CD4-positive, CD25-positive, alpha-beta regulatory T cell (primary cell): ENCODE measurements at places on chromosomes 11 and 22.
A peak's percentile ranks its signal among the peaks of the same experiment; 100 is the strongest.

- no peak for DNase-seq
Observed at GRCh38 chr22:22022947-22023534, 40.5 kb upstream of the TOP3B start.

GRCh38 chr11:73314117-73314961, 6.3 kb downstream of the ARHGEF17 start:
- DNase-seq, result no peak

DNA sequence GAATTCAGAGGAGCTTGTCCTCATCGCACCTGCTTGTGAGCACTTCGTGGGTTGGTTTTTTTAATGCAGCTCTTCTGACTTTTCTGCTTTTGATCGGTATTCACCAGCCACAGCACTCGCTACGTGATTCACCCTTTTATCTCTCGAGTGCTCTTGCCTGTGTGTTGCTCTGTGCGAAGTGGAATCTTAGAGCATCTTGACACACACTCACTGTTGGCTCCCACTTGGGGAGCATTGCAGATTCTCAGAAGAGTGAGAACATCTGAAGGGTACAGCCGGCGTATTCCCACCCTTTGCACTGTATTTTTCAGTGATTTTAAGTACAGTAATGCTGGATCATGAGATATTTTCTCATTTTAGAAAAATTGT, 10.9 kb downstream of the TNNT3 start:
- no peak for DNase-seq

DNA sequence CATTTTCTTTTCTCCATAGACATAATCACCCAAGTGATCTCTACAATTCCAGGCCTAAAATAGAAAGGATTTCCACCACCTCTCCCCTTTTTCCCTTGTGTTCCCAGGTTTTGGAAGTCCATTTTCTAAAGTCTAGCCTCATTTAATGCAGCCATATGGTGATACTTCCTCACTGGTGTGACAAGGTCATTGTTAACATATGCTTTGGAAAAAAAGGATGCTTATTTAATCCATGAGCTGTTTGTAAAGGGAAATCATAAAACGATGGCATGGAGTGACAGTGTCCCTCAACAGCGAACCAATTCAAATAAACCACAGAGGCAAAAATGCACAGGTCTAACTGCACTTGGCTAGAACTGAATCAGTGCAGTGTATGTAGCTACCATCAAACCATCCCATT, 26.6 kb downstream of the GRIA4 start:
- no peak for DNase-seq

DNA sequence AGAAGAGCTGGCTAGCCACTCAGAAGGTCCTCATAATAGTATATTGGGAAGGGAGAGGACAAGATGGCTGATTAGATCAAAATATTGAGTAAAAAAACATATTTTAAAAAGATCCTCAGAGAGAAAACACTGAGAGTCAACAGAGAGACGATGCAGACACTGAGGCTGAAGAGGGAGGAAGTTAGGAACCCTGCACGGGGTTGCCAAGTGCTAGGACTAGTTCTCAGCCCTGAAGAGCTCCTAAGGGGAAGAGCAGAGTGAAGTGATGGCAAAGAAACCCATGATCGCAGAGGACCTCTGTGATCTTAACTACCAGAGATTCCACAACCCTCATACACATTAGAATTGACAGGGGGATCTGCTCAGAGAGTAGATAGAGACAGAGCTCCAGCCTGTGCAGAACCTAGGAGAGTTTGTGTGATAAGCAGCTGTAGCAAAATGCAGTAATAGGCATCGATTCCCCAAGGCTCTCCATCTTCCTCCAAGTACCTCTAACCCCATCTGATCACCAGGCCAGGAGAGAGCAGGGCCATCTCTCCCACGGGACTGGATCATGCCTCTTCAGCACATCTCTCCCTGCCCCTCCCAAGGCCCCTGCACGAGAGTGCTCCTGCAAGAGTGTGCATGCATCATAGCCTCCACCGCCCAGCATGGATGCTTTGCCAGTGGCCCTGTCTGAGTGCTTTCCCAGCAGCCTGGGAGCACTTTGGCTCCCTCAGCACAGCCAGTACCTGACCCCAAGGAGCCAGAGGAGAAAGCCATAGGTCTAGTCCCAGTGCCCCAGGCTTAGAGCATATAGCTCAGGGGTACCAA, 41.2 kb upstream of the ARL14EP start:
- no peak for DNase-seq

DNA sequence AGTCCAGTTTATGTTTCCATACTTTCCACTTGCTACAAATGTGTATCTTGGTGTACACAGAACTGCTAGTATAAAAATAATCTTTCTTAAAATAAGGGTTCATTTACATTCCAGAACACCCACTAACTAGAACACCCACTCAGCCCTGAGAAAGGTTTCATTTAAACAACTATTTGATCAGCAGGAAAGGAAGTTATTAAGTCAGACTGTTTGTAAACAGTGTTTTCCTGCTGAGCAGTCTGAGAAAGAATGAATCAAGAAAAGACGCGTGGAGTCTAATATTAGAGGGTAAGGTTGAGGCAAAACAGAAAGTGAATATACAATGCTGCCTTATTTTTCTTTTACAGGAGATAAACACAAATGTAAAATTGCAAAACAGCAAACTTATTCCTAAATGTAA, 32.7 kb downstream of the NARS2 start:
- DNase-seq, result no peak

- DNase-seq, result no peak
Observed at GRCh38 chr11:63829823-63830489, 9.0 kb upstream of the MARK2 start.

DNA sequence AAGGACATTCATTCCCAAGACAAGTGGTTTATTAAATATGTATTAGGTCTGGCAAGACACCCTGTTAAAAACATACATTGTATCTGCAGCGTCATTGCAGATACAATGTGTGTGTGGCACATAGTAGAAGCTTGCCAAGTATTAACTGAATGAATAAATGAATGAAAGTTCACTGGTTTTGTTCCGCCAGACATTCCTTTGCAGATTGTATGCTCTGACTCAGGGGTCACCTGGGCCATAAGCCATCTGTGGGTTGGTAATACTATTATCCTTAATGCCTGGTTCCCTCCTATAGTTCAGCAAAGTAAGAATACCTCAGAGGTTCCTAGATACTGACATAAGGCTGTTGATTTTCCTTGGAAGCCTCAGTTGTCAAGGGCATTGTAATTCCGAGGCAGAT, 377.3 kb upstream of the CCDC90B start:
- no peak for DNase-seq

- DNase-seq, result no peak
Observed at GRCh38 chr11:47087801-47088200, 88.9 kb downstream of the ARFGAP2 start.

GRCh38 chr11:57426929-57427726, at the start of gene SLC43A3:
SLC43A3 (minus strand) TSS chr11:57427121; CDS start chr11:57426172, 949 bp downstream.
- peak; percentile 48 for DNase-seq

GRCh38 chr22:25166266-25167040, 33.2 kb upstream of the CRYBB3 start:
- no peak for DNase-seq

GRCh38 chr22:23583836-23584235, 3.7 kb upstream of the IGLL1 start:
- no peak for DNase-seq

DNA sequence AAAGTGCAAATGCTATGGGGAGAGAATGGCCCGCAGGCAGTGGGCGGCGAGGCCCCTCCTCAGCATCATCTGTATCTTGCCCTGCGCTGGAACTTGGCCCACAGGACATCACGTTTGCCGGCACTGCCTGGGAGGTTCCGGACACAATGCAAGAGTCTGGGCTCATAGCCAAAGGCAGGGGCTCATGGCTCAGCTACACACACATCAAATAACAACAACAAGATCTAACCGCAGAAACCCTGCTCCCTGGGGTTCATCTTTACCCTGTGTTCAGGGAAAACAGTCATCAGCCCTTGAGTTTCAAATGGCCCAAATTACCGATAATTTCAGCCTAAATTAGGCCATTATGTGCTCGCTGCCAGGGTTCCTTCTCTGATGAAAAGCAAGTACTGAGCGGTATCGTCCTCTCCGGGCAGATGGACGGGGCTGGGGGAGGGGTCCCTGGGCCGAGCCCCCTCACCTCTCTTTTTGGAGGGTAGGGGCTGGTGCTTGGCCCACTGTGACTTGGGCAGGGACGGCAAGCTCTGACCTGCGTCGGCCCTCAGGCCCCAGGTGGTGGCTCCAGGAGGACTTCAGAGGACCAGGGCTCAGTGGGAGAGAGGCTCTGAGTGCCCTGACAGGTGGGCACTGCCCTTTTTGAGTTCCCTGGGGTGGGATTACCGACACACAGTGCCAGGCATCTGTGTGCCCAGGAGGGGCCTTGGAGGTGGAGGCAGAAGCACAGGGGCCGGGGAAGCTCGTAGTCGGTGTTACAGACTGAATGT, 25.0 kb upstream of the GAL start:
- DNase-seq, result no peak

GRCh38 chr11:119375337-119376196, 5.9 kb downstream of the USP2 start:
- DNase-seq, result no peak

- no peak for DNase-seq
Observed at GRCh38 chr11:70740488-70740851, 342.1 kb downstream of the CTTN start.

DNA sequence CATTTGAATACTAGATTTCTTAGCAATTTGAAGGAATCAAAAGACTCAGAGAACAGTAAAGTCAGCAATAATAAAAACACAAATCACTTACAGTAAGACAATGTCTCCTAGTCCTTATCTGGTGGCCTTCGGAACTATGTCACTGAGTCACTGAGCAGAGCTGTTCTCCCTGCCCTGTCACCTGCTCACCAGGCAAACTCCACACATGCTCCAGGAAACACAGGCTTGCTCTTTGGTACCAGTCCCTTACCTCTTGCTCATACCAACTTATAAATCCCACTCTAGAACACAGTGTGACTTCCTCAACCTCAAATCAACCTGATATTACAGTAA, 81.1 kb upstream of the CHRM4 start:
- no peak for DNase-seq

- DNase-seq, result no peak
Observed at GRCh38 chr22:49214976-49215375, 612.7 kb downstream of the BRD1 start.

- DNase-seq, result no peak
Observed at GRCh38 chr11:35548925-35549561, 23.6 kb upstream of the PAMR1 start.

DNA sequence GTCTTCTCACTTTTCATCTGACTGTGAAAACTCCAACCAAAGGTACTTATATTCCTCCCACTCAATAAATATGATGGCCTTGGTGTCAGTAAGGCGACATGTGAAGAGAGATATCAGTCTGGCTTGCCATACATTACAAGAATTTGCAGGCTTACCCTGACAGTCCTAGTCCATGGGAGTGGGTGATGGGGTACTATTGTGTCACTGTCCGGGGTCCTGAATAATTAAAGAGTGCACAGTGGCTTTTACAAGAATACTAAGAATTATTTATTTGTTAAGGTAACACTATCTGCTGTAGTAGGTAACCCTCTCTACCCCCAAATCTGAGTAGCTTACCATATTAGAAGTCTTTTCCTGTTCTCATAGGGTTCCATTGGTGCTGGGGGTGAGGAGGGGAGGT, 23.1 kb upstream of the IZUMO1R start:
- DNase-seq, result no peak

DNA sequence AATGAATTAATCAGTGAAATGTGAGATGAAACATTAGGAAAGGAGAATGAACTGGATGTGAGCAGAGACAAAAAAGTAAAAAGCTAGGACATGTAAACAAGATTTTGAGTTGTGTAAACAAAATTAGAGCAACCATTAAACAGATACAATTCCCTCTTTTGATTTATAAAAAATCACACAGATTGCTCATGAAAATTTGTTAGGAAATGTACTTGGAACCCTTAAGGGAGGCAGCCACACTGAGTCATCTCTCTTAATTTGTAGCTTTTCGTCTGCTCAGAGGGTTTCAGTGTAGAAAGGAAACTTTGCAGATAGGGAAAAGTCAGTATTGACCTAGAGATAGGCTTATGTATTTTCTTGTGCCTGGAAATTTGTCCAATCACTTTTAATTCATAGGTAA, 49.6 kb upstream of the ME3 start:
- no peak for DNase-seq

GRCh38 chr22:30640361-30640760, 4.8 kb downstream of the SLC35E4 start:
- no peak for DNase-seq

- DNase-seq, result no peak
Observed at GRCh38 chr11:77470971-77471370, 2.9 kb downstream of the PAK1 start.

DNA sequence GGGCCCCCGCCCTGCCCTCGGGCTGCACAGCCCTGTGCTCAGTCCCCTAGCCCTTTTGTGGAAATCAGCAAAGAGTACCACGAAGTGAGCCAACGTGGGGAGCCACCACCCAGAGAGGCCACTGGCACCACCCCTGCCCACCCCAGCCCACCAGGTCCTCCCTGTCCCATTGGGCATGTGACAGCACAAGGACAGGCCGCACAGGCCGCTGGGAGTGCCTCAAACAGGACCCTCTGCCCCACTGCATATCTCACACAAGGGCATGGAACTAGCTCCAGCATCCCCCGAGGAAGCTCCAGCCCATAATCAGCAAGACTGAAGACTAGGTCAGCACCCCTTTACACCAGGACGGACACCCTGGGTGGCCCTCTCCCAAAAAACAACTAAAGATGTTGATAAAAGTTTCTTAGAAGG, 29.7 kb downstream of the GNB1L start:
- no peak for DNase-seq

- no peak for DNase-seq
Observed at GRCh38 chr11:77117492-77117891, 10.6 kb upstream of the MYO7A start.

GRCh38 chr11:12185914-12186313, 75.5 kb downstream of the MICAL2 start:
- no peak for DNase-seq

DNA sequence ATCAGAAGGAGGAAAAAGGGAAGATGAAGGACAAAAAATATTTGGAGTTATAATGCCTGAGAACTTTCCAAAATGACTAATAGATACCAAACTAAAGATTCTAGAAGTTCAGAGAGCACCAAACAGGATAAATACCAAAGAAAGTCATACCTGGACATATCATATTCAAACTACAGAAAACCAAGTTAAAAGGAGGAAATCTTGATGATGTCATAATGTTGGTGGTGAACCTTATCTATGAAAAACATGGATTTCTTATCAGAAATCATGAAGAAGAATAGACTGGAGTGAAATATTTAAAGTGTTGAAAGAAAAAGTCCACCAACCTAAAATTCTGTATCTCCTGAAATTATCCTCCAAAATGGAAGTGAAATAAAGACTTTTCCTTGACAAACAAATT, 389.2 kb downstream of the JRKL start:
- no peak for DNase-seq
